Endothelial cell of umbilical vein (primary cell): ENCODE measurements at places on chromosomes 4 and X. TPM values are rescaled to one million over a fixed set of nuclear protein-coding genes. Genes with fewer than 3 reads are reported as not detected.

DNA sequence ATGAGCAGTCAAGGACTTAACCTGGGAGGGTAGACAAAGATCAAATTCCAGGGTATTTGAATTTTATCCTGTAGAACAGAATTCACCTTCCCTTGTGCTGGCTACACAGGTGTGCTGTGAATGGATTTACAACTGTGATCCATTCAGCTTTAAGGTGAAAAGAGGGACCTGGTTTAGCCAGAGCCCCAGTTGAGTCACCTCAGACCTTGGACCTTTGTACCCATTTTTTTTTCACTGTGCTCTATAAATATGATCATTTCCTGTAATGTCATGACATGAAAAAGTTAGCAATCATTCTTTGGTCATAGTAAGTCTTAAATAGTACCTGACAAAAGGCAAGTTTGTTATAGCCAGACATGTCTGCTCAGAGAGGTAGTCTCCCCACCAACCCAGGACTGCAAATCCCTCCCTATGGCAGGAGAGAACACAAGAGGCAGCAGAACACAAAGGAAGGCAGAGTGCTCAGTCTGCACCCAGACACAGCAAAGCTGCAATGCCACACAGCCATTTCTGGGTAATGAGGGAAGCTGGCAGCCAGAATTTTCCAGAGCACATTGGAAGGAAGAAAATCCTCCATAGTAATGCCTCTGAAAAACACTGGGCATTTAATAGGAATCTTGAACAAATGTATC, 77.9 kb downstream of the CXXC4 start:
- DNase-seq: no peak
- no peaks in the 10 kb centered on the region for H3K27me3 ChIP-seq
- H3K27ac ChIP-seq: no peak overlapping the region
- no peaks in the 10 kb centered on the region for H3K4me1 ChIP-seq
- H3K4me3 ChIP-seq: no peak overlapping the region

DNA sequence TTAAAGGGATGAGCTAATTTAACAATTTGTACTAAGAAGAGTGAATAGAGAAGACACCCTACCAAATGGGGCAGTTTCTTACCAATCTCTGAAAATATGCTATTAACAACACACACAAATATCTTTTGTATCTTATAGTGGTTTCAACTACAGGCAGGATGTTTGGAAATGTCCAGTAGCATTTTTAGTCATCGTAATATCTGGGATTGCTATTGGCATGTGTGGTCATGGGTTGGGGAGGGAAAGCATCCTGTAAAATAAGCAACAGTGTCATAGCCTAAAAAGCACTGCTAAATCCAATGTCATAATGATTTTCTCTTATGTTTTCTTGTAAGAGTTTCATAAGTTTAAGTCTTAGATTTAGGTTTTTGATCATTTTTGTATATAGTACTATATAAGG, 29.3 kb upstream of the ABCG2 start:
- H3K27me3 ChIP-seq: no peaks in the 10 kb centered on the region
- H3K4me3 ChIP-seq: no peak overlapping the region
- no peak for DNase-seq

Gene HELT
- polyA plus RNA-seq: not detected in 2 replicates

Gene ADGRG2
- not detected in 2 replicates for polyA plus RNA-seq
